T-helper 17 cell (primary cell): ENCODE measurements at places on chromosomes 5 and 9.

DNA sequence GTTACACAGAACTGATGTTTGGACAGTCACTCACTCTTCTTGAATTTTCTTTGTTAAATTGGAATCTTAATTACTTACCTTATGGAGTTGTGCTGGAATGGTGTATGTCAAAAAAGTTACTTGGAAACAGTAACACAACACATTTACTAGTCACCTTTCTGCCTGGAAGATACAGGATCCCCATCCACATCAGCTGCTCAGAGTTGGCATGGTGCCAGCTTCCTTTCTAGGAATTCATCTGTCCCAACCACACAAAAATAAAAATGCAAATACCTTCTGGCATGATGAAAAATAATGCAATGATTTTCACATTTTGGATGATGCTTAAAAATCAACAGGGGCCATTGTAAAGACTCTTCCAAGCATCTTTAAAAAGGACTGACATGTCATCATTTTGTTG lies 341.5 kb downstream of the TMEM38B start:
- no peaks in the 10 kb centered on the region for H3K4me1 ChIP-seq
- H3K36me3 ChIP-seq = no peaks in the 10 kb centered on the region
- H3K27me3 ChIP-seq = no peaks in the 10 kb centered on the region

DNA sequence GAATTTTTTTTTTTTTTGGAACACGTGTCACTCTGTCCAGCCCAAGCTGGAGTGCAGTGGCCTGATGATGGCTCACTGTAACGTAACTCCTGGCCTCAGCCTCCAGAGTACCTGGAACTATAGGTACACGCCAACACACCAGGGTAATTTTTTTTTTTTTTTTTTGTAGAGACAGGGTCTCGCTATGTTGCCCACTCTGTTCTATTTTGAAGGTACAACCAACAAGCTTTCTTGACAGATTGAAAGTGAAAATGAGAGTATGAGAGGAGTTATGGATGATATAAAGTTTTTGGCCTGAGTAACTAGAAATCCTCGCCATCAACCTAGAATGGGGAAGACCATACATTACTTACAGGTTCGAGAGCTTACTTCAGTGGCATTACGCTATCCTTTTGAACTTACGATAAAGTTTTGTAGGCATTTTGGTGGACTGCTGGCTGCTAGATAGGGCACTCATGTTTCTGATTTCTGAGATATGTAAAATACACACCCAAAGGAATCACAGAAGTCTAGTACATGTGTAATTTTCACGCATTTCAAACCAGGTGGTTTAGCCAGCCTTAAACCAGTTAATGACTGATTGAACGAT lies 806 bp upstream of the CDC42SE2 start:
- peak overlapping the region; percentile 98 for H3K27ac ChIP-seq
- no peaks in the 10 kb centered on the region for H3K27me3 ChIP-seq
- H3K4me1 ChIP-seq = peaks cover 38% of the 10 kb centered on the region
- peaks cover 7% of the 10 kb centered on the region for H3K36me3 ChIP-seq
- H3K4me3 ChIP-seq = peak overlapping the region; percentile 91

DNA sequence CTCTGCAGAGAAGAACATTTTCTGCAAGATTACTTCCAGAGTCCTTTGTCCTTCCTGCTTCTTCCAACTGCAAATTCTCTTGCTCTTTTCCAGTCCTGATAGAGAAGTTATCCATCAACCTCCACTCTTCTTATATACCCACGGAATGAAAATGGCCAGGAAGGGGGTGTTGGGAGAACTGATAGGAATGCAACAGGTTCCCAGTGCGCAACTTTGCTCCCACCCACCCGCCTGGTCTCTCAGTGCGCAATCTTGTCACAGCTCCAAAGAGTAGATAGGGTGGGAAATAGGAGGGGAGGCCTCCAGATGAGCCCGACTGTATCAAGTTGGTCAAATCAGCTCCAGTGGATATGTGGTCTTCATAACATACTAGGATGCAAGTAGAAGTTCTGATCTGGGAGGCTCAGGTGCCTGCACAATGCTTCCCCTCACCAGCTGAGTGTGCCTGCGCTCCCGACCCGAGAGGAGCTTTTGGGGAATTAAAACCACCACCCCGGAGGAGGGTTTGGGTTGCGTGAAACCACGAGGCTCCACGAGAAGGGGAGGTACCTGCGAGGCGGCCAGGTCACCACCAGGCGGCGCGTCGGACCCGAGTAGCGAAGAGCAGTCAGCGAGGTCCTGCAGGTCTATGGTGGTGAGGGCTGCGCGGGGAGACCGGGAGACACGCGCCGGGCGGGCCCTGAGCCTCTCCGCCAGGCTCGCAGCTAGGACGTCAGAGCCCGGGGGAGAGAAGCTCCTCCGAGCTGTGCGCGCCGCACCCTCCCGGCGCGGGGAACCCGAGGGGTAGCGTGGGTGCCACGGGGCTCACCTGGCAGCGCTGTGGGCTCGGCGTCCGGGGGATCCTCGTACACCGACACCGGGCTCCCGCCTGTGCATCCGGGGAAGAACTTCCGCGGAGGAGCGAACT lies 835 bp downstream of the MCIDAS start:
- H3K27ac ChIP-seq = no peak overlapping the region
- H3K27me3 ChIP-seq = peaks cover 87% of the 10 kb centered on the region
- peaks cover 25% of the 10 kb centered on the region for H3K4me1 ChIP-seq
- DNase-seq = no peak
- H3K36me3 ChIP-seq = peaks cover under 1% of the 10 kb centered on the region

DNA sequence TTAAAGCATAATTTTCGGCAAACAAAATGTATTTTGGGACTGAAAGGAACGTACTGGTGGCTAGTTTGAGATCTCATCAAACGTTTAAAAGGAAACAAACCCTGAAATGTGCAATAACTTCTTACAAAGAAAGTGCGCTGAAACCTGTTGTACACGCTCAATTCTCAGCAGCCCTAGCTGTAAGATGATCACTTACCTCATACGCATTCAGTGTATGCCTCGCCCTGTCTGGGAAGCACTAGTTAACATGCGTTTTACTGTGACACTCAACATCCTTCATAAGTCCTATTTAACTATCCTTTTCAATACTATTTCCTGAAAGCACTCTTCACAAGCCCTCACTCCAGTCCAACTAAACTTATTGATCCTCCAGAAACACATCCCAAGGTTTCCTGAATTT lies 485.0 kb upstream of the EDIL3 start:
- no peak overlapping the region for H3K27ac ChIP-seq
- H3K4me3 ChIP-seq = no peak overlapping the region
- H3K36me3 ChIP-seq = no peaks in the 10 kb centered on the region
- DNase-seq = no peak
- no peaks in the 10 kb centered on the region for H3K27me3 ChIP-seq
- H3K4me1 ChIP-seq = no peaks in the 10 kb centered on the region

DNA sequence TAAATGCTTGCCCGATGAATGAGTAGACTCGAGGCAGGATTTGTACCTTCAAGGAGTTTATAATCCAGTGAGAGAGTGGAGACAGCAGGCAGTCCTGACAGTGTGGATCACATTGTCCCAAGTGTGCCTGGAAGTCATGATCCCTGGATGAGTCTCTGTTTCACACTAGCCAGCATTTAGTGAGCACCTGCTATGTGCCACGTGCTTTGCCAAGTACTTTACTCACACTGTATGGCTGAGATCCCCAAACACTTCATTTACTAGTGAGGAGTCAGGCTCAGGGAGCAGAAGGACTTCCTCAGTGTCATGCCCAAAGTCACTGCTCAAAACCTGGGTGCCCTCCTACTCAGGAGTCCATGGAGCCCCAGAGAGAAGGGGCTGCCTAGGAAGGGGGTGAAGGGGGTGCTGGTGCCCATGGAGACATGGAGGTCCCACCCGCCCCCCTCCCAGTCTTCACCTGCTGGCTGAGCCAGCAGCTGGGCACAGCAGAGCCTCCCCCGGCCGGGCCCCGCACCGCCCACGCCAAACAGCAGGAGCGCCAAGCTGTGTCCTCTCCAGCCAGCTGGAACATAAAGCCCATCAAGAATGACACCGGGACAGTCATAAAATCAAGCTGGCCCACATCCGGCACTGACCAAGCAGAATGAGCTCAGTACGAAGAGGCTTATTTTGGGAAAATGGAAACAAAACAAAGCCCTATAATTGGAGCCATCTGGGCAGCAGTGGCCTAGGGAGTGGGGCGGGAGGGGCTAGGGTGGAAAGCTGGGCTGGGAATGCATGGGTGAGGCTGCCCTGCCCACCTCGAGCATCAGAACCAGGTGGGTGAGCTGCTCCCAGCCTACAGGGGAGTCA lies 10.6 kb downstream of the LAMC3 start:
- H3K27me3 ChIP-seq = peaks cover 39% of the 10 kb centered on the region
- H3K4me3 ChIP-seq = no peak overlapping the region
- H3K36me3 ChIP-seq = peaks cover 3% of the 10 kb centered on the region
- no peak for DNase-seq

DNA sequence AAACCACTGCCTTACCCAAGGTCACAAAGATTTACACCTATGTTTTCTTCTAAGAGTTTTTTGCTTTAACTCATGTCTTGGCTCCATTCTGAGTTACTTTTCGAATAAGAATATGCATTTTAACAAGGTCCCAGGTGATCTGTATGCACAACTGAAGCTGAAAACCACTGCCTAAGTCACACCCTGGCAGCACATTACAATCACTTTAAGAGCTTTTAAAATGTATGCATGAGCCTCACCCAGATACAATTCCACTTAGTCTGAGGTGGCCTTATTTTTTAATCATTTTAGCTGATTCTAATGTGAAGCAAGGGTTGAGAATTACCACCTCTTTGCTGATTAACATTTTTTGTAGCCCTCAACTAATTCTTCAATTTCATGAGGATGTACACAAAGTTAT lies 29.5 kb downstream of the IDNK start:
- peaks cover 6% of the 10 kb centered on the region for H3K36me3 ChIP-seq
- no peak for DNase-seq
- H3K27me3 ChIP-seq = no peaks in the 10 kb centered on the region
- peak overlapping the region; percentile 19 for H3K27ac ChIP-seq

- H3K27me3 ChIP-seq = peaks cover 22% of the 10 kb centered on the region
- H3K27ac ChIP-seq = no peak overlapping the region
- DNase-seq = no peak
- peaks cover 16% of the 10 kb centered on the region for H3K4me1 ChIP-seq
Measured at GRCh38 chr5:39080168-39080567, 6.0 kb upstream of the RICTOR start.

DNA sequence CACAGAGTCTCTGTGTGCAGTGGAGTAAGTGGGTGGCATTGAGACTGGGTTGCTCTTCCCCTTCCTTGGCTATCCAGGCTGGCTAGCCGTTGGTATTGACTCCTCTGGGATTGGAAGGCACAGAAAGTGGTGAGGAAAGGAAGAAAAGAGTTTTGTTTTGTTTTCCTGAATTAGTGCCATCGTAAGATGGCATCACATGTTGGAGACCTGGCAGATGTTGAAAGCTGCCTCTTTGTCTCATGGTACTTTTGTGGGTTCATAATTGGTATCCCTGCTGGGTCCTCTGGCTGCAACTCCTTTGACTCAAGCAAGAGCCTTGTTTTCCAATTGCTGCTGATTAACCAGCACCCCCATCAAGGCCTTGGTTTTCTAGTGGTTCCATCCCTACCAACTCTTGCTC lies 293.8 kb downstream of the PDE4D start:
- H3K27me3 ChIP-seq = peaks cover 17% of the 10 kb centered on the region
- DNase-seq = no peak
- H3K4me3 ChIP-seq = no peak overlapping the region
- H3K36me3 ChIP-seq = no peaks in the 10 kb centered on the region
- peaks cover 2% of the 10 kb centered on the region for H3K4me1 ChIP-seq

GRCh38 chr9:91560301-91560700 lies 136.7 kb upstream of the NFIL3 start:
- no peak for DNase-seq
- no peak overlapping the region for H3K27ac ChIP-seq
- no peak overlapping the region for H3K4me3 ChIP-seq
- peaks cover 4% of the 10 kb centered on the region for H3K36me3 ChIP-seq

GRCh38 chr5:177545487-177546257 lies 8.7 kb downstream of the FAM193B start:
- H3K4me3 ChIP-seq = no peak overlapping the region
- no peak for DNase-seq
- peak overlapping the region; percentile 49 for H3K27ac ChIP-seq
- H3K4me1 ChIP-seq = peaks cover 28% of the 10 kb centered on the region

- no peaks in the 10 kb centered on the region for H3K27me3 ChIP-seq
- H3K4me1 ChIP-seq = peaks cover 19% of the 10 kb centered on the region
- no peak for DNase-seq
- H3K36me3 ChIP-seq = peaks cover 2% of the 10 kb centered on the region
- no peak overlapping the region for H3K4me3 ChIP-seq
Measured at GRCh38 chr5:139597134-139597533, 36.0 kb downstream of the UBE2D2 start.

DNA sequence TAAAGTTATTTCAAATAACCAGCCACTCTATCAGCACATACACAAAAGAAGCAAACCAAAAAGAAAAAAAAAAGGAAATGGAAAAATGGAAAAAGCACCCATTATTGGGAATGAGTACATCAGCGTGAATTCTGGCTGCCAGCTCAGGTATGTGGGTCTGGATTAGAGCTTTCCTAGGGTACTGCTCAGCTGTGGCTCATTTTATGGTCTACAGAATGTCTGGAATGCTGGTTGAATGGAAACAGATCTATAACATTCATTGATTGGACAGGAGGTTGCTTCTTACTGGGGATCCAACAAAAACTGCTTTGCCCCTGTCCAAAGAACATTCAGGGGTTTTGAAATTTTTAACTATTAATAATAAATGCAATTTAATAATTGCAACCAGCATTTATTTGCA lies 3.9 kb upstream of the CAST start:
- H3K4me1 ChIP-seq = peaks cover 39% of the 10 kb centered on the region
- H3K27ac ChIP-seq = no peak overlapping the region
- DNase-seq = no peak

- H3K4me3 ChIP-seq = no peak overlapping the region
- DNase-seq = no peak
- H3K36me3 ChIP-seq = no peaks in the 10 kb centered on the region
- H3K4me1 ChIP-seq = peaks cover 4% of the 10 kb centered on the region
Measured at GRCh38 chr5:149002053-149002452, 60.8 kb downstream of the SH3TC2 start.
